CD4-positive, alpha-beta T cell (primary cell): ENCODE measurements at places on chromosomes 16 and 17. TPM values are rescaled to one million over a fixed set of nuclear protein-coding genes. Genes with fewer than 3 reads are reported as not detected.

The KRTAP4-3 gene
- total RNA-seq, result not detected

The KIF18B gene
- 0.05 TPM for total RNA-seq

The RRAD gene
- total RNA-seq, result 0.49 TPM

The KCNH4 gene
- total RNA-seq, result 0.25 TPM

The KLHL11 gene
- total RNA-seq, result 32.9 TPM

The HNF1B gene
- not detected for total RNA-seq

The LGALS9 gene
- total RNA-seq, result 39.8 TPM

GRCh38 chr16:19071811-19072777, 4.7 kb downstream of the COQ7 start:
- no peak overlapping the region for H3K27ac ChIP-seq
- peaks cover 12% of the 10 kb centered on the region for H3K36me3 ChIP-seq
- no peaks in the 10 kb centered on the region for H3K27me3 ChIP-seq
- H3K4me1 ChIP-seq, result peaks cover 9% of the 10 kb centered on the region
- DNase-seq, result peak; percentile 50
- H3K4me3 ChIP-seq, result no peak overlapping the region

DNA sequence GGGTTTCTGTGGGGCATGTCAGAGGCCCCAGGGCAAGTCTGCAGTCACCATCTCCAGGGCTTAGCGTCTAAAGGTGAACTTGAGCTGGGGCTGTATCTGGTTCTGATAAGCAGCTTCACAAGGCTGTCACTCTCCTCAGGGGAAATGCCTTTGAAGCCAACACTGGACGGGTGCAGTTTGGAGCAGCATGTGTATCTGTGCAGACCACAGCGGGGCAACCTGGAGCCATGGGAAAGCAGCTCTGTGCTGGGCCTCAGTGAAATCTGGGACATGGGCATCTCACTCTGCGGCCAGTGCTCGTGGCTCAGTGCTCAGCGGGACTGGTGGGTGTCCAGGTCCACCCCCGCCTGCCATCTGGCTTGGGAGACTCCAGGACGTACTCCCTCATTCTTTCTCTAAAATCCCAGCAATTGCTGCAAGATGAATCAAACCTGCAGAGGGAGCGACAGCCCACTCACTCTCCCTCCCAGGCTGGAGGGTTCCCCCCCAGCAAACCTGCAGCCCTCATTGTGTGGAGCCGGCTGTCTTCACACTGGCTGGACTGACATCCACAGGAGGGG, 63.5 kb downstream of the PRMT7 start:
- no peak overlapping the region for H3K4me3 ChIP-seq
- DNase-seq, result no peak
- H3K36me3 ChIP-seq, result no peaks in the 10 kb centered on the region
- peaks cover 31% of the 10 kb centered on the region for H3K4me1 ChIP-seq
- H3K27ac ChIP-seq, result no peak overlapping the region

GRCh38 chr17:69246726-69247375, 18.2 kb upstream of the ABCA10 start:
- H3K27me3 ChIP-seq, result no peaks in the 10 kb centered on the region
- no peak overlapping the region for H3K4me3 ChIP-seq
- no peak overlapping the region for H3K27ac ChIP-seq
- H3K36me3 ChIP-seq, result no peaks in the 10 kb centered on the region

- H3K27me3 ChIP-seq, result no peaks in the 10 kb centered on the region
- no peak overlapping the region for H3K4me3 ChIP-seq
- no peak overlapping the region for H3K27ac ChIP-seq
- DNase-seq, result no peak
- peaks cover 76% of the 10 kb centered on the region for H3K36me3 ChIP-seq
Observed at GRCh38 chr16:2056077-2056476, 8.3 kb downstream of the TSC2 start.

- no peaks in the 10 kb centered on the region for H3K27me3 ChIP-seq
- no peak for DNase-seq
- H3K36me3 ChIP-seq, result no peaks in the 10 kb centered on the region
- no peak overlapping the region for H3K27ac ChIP-seq
- H3K4me3 ChIP-seq, result no peak overlapping the region
Observed at GRCh38 chr16:8346294-8346693, 244.0 kb downstream of the TMEM114 start.

DNA sequence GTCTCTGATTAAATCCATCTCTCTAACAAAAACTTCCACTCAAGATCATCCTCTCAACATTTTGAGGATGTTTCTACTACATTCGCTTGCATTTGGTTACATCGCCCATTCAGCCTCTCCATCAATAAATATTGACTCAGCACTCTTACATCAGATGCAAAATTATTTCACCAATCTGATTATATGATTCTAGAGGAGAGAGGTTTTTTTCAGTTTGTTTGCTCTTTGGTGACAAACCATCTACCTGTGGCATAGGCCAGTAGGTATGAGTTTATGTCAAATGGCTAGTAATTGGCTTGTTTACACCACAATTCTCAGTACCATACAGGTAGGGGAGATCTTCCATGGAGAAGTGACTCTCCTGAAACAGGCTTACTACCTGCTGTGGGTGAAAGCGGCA, 52.3 kb downstream of the TOX3 start:
- no peaks in the 10 kb centered on the region for H3K4me1 ChIP-seq
- H3K36me3 ChIP-seq, result no peaks in the 10 kb centered on the region
- no peak overlapping the region for H3K27ac ChIP-seq
- no peak for DNase-seq
- no peak overlapping the region for H3K4me3 ChIP-seq

DNA sequence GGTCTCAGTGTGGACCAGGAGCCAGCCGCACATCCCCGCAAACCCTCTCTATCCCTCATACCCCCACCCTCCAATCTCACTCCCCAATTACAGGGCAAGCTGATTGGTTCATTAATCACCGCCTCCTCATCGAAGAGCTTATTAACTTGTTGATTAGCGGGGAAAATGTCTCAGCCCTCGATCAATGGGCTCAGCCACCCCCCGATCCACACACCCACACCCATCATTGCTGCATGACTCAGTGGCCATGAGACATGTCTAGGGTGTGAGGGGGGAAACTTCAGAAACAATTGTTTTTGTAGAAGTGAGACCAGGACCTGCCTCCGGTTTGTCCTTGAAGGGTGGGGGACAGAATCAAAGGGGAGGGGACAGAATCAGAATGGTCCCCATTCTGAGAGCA, 2.5 kb upstream of the PYY start:
- H3K4me3 ChIP-seq, result no peak overlapping the region
- no peak overlapping the region for H3K27ac ChIP-seq
- H3K36me3 ChIP-seq, result no peaks in the 10 kb centered on the region

GRCh38 chr16:77951788-77952187, 70.6 kb upstream of the CLEC3A start:
- no peaks in the 10 kb centered on the region for H3K4me1 ChIP-seq
- no peak overlapping the region for H3K27ac ChIP-seq
- H3K36me3 ChIP-seq, result no peaks in the 10 kb centered on the region
- H3K27me3 ChIP-seq, result peaks cover 6% of the 10 kb centered on the region

DNA sequence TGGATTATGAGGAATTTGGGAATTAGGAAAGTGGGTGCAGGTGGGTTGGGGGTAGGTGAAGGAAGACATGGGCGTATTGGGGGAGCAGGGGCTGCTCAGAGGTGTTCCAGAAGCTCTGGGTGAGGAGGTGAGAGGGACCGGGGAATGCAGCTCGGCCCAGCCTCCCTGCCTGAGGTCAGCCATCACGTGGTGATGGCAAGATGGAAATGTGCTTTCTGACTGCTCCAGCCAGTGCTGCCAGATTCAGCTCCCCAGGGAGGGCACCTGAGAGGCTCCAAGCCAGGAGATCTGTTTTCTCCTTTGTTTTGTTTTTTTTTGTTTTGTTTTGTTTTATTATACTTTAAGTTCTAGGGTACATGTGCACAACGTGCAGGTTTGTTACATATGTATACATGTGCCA, 35.2 kb upstream of the STH start:
- no peak overlapping the region for H3K27ac ChIP-seq
- H3K4me3 ChIP-seq, result no peak overlapping the region
- H3K27me3 ChIP-seq, result peaks cover 3% of the 10 kb centered on the region
- DNase-seq, result no peak
- H3K36me3 ChIP-seq, result no peaks in the 10 kb centered on the region

DNA sequence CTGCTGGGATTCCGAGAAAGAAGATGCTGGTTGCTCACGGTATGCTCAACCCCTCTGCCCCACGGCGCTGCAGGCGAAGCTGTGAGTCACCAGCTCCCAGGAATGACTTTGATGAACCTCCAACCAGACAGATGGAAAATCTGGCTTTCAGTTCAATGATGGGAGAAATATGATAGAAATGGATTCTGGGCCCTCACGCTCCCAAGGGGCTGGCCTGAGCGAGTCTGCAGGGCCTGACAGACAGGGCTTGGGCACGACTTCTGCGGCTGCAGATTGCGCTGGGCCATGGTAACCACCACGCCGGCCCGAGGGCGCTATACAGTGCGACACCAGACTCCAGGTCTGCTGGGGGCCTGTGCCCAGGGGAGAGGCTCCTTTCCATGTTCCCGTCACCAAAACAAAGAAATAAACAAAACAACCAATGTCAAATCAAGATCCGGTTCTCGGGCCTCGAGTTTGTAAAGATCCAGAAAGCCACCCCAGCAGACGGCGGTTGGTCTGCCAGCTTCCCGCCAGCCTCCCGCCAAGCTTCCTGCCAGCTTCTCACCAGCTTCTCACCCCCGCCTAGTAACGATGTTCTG, 11.1 kb upstream of the ABR start:
- H3K4me3 ChIP-seq, result no peak overlapping the region
- H3K27me3 ChIP-seq, result no peaks in the 10 kb centered on the region
- no peaks in the 10 kb centered on the region for H3K36me3 ChIP-seq
- peaks cover 9% of the 10 kb centered on the region for H3K4me1 ChIP-seq

DNA sequence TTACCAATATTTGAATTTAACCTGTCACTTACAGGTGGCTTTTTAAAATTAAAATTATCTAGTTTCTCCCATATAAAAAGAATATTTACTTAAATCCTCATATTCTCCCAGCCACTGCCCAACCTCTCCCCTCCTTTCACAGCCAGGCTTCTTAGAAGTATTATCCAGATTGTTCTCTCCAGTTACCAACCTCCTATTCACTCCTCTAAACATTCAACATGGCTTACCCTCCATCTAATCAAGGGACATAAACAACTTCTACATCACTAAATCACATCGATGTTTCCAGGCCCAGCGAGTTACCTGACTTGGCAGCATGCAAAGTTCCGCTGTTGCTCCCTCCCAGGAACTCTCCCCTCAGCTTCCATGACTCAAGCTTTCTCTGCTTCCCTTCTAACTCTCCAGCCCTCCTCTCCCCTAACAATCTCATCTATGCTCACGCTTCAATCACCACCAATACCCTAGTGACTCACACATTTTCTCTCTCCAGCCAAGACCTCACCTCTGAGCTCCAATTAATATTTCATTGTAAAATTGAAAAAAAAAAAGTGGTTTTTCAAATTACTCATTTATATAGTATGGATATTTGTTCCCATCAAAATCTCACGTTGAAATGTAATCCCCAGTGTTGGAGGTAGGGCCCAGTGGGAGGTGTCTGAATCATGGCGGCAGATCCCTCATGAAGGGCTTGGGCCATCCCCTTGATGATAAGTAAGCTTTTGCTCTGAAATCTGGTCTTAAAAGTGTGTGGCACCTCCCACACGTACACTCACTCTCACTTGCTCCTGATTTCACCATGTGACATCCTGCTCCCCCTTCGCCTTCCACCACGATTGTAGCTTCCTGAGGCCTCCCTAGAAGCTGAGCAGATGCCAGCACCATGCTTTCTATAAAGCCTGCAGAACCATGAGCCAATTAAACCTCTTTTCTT, 88.5 kb downstream of the HELZ start:
- H3K27me3 ChIP-seq, result no peaks in the 10 kb centered on the region
- H3K4me1 ChIP-seq, result no peaks in the 10 kb centered on the region
- H3K27ac ChIP-seq, result no peak overlapping the region
- peaks cover 49% of the 10 kb centered on the region for H3K36me3 ChIP-seq
- DNase-seq, result no peak

DNA sequence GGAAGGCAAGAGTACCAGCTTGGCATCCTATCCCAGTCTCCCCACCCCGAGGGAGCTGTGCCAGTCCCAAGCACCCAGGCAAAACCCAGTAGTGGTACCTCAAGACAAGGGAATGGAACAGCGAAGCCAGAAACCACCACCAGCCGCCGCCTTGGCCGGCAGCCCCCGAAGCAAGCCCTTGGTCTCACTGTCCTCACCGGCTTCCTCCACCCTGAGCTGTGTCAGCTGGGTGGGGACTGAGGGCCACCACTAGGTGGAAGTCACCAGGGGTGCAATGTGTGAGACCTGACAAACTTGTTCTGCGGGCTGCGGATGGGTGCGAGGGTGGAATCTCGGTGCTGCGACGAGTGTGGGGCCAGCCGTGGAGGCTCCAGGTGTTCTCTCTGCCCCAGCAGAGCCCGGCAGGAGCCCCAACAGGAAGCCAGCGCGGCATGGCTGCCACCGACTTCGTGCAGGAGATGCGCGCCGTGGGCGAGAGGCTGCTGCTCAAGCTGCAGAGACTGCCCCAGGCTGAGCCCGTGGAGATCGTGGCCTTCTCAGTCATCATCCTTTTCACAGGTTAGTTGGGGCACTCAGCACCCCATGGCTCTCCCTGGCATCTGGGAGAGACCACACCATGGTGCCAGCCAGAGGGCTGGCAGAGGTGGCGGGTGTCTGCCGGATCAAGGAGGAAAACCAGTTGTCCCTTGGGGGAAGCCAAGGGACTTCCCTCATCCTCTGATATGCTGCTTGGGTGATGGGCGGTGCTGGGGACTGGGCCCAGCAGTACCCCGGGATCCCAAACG, 6.7 kb downstream of the SMIM5 start:
- H3K27ac ChIP-seq, result no peak overlapping the region
- no peaks in the 10 kb centered on the region for H3K27me3 ChIP-seq

- peaks cover 57% of the 10 kb centered on the region for H3K36me3 ChIP-seq
- no peaks in the 10 kb centered on the region for H3K4me1 ChIP-seq
- no peak overlapping the region for H3K4me3 ChIP-seq
- H3K27ac ChIP-seq, result no peak overlapping the region
- DNase-seq, result no peak
- no peaks in the 10 kb centered on the region for H3K27me3 ChIP-seq
Observed at GRCh38 chr16:48291303-48291702, 44.0 kb upstream of the ABCC11 start.

DNA sequence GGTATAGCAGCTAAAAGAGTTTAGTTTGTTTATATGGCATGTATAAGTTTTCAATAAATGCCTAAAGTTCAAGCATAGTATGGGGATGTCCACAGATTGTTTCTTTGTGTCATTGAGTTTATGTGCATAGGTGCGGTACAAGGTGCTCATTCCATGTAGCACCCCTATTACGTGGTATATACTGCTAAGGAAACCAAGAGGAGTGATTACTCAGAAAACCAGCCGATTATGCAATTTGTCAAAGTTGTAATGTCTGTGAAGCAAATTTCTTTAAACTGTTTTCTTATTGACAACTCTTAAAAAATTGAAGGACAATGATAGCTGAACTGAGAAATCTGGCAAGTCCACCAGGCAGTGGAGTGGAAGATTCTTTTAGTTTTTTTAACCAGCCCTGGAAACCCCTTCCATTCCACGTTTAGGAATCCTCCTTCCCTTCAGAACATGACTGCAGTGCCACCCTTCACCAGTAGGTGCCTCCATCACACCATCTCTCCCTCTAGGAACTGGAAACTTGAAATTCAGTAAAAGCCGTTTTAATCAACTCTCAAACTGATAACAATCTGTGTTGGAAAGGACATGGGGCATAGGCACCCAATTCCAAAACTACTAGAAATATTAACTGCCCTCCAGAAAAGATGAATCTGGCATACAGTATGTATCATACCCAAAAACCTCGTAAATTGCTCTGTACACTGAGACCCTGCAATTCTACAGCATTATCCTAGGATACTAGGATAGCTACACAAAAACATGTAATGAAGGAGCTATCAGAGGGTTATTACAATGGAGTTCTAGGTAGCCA, 43.5 kb downstream of the REXO5 start:
- H3K4me1 ChIP-seq, result peaks cover 8% of the 10 kb centered on the region
- DNase-seq, result peak; percentile 56
- H3K4me3 ChIP-seq, result no peak overlapping the region
- no peaks in the 10 kb centered on the region for H3K36me3 ChIP-seq
- H3K27ac ChIP-seq, result no peak overlapping the region
